ENCODE measurements at places on chromosomes 7 and 10.

DNA sequence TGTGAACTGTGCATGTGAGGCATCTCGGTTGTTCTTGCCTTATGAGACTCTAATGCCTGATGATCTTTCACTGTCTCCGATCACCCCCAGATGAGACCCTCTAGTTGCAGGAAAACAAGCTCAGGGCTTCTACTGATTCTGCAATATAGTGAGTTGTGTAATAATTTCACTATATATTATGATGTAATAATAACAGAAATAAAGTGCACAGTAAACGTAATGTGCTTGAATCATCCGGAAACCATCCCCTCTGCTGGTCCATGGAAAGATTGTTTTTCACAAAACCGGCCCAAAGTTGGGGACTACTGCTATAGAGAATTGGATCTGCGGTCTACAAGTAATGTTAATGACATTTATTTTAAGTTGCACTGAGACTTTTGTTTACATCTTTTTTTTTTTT, 126.7 kb downstream of the TPST1 start:
- H3K4me3 ChIP-seq, result no peak overlapping the region
- no peak overlapping the region for H3K27ac ChIP-seq
- no peak for DNase-seq
- H3K36me3 ChIP-seq, result no peaks in the 10 kb centered on the region

- H3K27me3 ChIP-seq, result peaks cover 13% of the 10 kb centered on the region
- H3K4me3 ChIP-seq, result no peak overlapping the region
- no peaks in the 10 kb centered on the region for H3K36me3 ChIP-seq
- H3K27ac ChIP-seq, result no peak overlapping the region
- no peaks in the 10 kb centered on the region for H3K4me1 ChIP-seq
These were observed 79.5 kb downstream of the PAX2 start for GRCh38 chr10:100824886-100825285.

GRCh38 chr7:93036807-93037206, 81.0 kb downstream of the SAMD9 start:
- no peak overlapping the region for H3K27ac ChIP-seq
- no peaks in the 10 kb centered on the region for H3K4me1 ChIP-seq
- H3K27me3 ChIP-seq, result no peaks in the 10 kb centered on the region
- H3K36me3 ChIP-seq, result no peaks in the 10 kb centered on the region
- no peak overlapping the region for H3K4me3 ChIP-seq

- H3K27me3 ChIP-seq, result no peaks in the 10 kb centered on the region
- no peaks in the 10 kb centered on the region for H3K36me3 ChIP-seq
- peaks cover 15% of the 10 kb centered on the region for H3K4me1 ChIP-seq
- H3K4me3 ChIP-seq, result no peak overlapping the region
- no peak overlapping the region for H3K27ac ChIP-seq
These were observed 21.5 kb upstream of the OR6B1 start for GRCh38 chr7:143978585-143978984.

DNA sequence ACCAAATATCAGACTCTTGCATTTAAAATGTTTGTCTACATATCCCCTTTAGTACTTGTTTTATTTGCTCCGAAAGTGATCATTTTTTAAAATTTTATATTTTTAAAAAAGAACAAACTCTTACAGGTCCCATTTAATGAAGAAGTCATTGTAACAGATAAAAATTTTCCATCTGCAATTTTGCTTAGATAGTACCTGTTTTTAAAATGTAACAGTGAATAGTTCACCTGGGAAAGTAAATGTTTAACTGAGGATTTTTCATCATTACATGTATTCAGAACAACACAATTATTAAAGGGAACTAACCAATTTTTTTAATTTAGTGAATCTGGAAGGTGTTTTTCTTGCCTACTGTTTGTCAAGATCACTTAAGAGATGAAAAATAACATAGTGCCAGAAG, 1099.5 kb upstream of the PHF14 start:
- no peaks in the 10 kb centered on the region for H3K4me1 ChIP-seq
- DNase-seq, result no peak
- H3K27me3 ChIP-seq, result no peaks in the 10 kb centered on the region
- H3K27ac ChIP-seq, result no peak overlapping the region

GRCh38 chr10:29243750-29244149, 45.1 kb upstream of the LYZL1 start:
- no peaks in the 10 kb centered on the region for H3K36me3 ChIP-seq
- no peaks in the 10 kb centered on the region for H3K4me1 ChIP-seq
- no peak overlapping the region for H3K27ac ChIP-seq
- DNase-seq, result peak; percentile 4

DNA sequence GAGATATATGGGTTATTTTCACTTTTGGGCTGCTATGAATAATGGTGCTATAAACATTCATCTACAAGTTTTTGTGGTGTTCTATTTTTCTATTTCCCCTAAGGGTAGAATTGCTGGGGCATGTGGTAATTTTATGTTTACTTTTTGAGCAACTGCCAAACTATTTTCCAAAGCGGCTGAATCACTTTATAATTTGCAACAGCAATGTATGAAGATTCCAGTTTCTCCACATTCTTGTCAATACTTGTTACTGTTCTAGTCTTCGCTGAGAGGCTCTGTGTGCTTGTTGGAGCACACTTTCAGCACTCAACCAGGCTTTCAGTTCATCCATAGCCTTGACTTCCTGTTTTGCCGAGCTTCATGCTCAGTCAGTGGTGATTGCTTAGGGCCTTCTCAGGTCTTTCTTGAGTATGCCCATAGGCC, 39.0 kb downstream of the ADK start:
- no peaks in the 10 kb centered on the region for H3K27me3 ChIP-seq
- peak overlapping the region; percentile 82 for H3K27ac ChIP-seq
- no peaks in the 10 kb centered on the region for H3K36me3 ChIP-seq
- peaks cover 5% of the 10 kb centered on the region for H3K4me1 ChIP-seq
- no peak overlapping the region for H3K4me3 ChIP-seq

- no peak overlapping the region for H3K4me3 ChIP-seq
- H3K27ac ChIP-seq, result no peak overlapping the region
- no peaks in the 10 kb centered on the region for H3K36me3 ChIP-seq
- H3K4me1 ChIP-seq, result no peaks in the 10 kb centered on the region
- no peak for DNase-seq
- H3K27me3 ChIP-seq, result peaks cover 2% of the 10 kb centered on the region
These were observed 357.8 kb upstream of the MKI67 start for GRCh38 chr10:128484041-128484440.

DNA sequence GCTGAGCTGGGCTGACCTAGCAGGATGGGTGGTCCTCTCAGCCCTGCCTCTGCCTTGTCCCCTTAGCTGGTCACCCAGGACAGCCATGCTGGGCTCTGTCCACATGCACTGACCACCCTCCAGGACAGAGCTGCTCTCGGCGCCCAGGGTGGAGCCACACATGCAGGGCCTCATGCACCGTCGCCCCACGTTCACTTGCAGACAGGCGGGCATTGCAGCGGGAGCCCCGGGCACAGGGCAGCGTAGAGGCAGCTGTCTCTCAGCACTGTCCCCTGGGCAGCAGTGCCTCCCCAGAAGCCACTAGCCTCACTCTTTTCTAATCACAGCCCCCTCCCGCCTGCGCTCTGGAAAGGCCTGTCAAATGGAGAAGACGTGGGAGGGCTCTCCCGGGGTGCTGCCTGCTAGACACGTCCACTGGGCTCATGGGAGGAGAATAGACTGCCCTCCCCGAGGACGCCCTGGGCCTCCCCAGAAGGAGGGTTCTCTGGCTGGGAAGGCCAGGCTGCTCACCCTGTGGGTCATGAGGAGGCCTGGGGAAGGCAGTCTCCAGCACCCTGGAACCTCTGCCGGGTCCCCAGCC, 37.4 kb downstream of the YKT6 start:
- H3K4me3 ChIP-seq, result no peak overlapping the region
- H3K4me1 ChIP-seq, result no peaks in the 10 kb centered on the region
- H3K36me3 ChIP-seq, result no peaks in the 10 kb centered on the region
- no peaks in the 10 kb centered on the region for H3K27me3 ChIP-seq
- no peak overlapping the region for H3K27ac ChIP-seq

DNA sequence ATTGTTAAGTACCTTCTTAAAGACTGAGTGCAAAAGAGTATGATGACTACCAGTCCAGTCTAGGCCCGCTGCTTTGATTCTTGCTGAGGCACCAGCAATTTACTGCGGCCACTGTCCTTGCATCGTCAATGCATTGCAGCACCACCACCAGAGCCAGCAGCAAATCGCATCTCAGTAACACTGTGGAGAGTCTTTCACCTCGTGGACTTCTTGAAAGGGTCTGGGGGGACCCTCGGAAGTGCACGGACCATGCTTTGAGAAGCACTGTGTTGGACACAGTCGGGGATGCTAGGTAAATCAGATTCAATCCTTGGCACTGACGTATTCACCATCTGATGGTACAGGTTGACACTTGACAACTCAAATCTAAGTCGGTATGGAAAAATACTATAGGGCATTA, 493.6 kb downstream of the RPS24 start:
- H3K36me3 ChIP-seq, result no peaks in the 10 kb centered on the region
- H3K27me3 ChIP-seq, result no peaks in the 10 kb centered on the region
- no peaks in the 10 kb centered on the region for H3K4me1 ChIP-seq
- DNase-seq, result no peak
- H3K4me3 ChIP-seq, result no peak overlapping the region

GRCh38 chr7:19404912-19405329, 259.7 kb upstream of the FERD3L start:
- no peaks in the 10 kb centered on the region for H3K36me3 ChIP-seq
- DNase-seq, result no peak
- H3K4me1 ChIP-seq, result no peaks in the 10 kb centered on the region
- H3K4me3 ChIP-seq, result no peak overlapping the region
- no peak overlapping the region for H3K27ac ChIP-seq

DNA sequence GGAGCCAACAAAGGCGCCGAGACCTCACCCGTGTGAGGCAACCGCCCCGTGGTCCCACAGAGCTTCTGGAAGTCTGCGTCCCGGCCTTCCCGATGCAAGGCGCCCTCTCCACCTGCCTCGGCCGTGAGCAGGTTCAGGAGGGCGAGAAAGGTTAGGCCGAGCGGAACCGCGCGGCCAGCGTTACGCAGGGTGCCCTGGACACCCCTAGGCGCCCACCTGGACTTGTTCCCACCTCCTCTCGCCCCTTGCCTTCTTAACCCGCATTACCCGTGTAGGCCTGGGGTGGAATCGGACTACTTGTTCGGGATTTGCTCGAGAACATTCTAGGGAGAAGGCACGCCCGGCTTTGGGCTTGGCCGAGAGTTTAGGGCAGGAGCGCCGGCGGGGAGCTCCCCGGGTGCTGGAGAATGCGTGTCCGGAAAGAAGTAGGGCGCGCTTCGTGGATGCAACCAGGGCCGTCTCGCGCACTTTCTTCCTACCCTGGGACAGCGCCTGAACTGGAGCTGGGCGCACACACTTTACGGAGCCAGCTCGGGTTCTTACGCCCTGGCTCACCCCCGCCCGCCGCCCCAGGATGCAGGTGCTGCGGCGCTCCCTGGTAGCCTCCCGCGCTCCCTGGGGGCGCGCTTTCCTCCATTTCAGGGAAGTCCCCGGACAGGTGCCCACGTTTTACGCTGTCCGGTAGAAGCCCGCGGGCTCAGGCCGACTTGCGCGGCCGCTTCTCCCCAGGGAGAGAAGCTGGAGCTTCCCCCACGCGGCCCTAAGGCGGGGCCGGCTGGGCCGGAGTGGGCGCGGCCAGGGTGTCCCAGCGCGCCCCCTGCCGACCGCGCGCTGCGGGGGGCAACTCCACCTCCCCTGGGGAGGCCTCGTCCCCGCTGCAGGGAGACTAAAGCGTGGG, 74.5 kb downstream of the INSIG1 start:
- H3K4me1 ChIP-seq, result peaks cover 2% of the 10 kb centered on the region
- DNase-seq, result peak; percentile 36
- no peak overlapping the region for H3K27ac ChIP-seq
- H3K36me3 ChIP-seq, result no peaks in the 10 kb centered on the region

- no peaks in the 10 kb centered on the region for H3K4me1 ChIP-seq
- no peak for DNase-seq
- no peaks in the 10 kb centered on the region for H3K27me3 ChIP-seq
- no peak overlapping the region for H3K4me3 ChIP-seq
- H3K27ac ChIP-seq, result no peak overlapping the region
These were observed 204.3 kb downstream of the CCDC7 start for GRCh38 chr10:32650246-32650655.

Data from small intestine (tissue), 16 donors.